Heart left ventricle (tissue), 16 donors: ENCODE measurements at places on chromosomes 16 and 17.

GRCh38 chr17:28497931-28498330 is 8.2 kb upstream of the FOXN1 start:
- DNase-seq, result no peak

DNA sequence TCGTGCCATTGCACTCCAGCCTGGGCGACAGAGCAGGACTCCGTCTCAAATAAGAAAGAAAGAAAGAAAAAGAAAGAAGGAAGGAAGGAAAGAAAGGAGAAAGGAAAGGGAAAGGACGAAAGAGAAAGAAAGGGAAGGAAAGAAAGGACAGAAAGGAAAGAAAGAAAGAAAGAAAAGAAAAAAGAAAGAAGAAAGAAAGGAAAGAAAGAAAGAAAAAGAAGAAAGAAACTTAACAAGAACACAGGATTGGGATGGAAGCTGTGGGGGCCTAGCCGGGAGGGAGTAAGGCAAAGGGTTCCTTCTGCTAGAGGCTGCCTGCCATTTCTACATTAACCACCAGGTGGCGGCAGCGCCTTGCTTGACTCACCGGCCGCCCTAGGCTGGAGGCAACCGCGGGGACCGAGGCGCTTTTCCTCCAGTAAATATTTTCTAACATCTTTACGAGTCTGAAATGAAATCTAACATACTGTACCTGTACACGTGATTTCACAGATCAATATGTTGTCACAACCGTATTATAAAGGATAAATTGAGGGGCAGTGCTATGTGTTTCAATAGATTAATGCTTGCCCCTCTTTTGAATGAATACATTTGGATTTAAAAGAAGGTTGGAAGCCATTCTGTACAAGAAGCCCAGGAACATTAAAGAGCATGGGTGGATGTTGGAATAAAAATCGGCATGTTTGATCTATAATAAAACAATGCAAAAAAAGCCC is 6.1 kb downstream of the GJD3 start:
- peak; percentile 93 for DNase-seq

DNA sequence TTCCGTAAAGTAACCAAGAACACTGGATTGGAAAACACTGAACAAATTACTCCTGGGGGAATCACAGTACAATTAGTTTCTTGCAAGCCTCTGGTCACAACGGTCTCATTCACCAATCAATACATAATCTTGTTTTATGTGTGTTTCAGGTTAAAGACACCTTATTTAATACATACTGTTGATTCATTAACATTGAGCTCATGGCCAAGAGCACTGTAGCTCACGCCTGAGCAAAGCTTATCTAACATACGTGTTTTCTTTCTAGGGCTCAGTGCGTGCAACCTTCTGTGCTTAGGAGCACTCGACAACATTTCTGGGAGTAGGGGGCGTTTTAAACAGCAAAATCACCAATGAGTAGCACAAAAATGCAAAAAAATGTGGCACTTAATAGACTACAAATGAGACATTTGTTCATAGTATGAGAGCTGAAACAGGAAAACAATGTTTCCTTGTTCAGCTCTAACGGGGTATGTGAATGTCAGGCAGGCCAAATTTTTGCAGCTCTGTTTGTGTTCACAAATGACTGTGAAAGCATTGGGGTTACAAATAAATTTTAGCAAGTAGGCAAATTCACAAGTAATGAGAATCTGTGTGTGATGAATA is 206.2 kb downstream of the CNTNAP4 start:
- DNase-seq, result no peak

GRCh38 chr17:37292429-37293139 is 83.2 kb upstream of the C17orf78 start:
- DNase-seq, result no peak

DNA sequence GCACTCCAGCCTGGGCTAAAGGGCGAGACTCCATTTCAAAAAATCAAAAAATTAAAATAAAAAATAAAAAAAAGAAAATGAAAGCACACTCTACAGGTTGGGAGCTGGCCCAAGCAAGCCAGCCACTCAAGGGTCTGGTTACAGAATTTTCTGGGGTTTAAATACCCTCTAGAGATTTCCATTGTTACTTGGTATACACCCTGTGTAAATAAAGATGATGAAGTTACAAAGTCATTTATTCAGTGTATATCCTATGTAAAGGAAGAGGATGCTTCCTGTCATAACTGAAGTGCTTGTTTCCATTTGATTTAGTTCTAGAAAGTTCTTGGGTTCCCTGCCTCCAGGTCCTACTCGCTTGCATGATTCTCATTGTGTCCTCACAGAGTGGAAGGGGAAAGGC is 79.9 kb upstream of the C17orf78 start:
- DNase-seq, result no peak
